ENCODE measurements at places on chromosomes 2 and 18.

DNA sequence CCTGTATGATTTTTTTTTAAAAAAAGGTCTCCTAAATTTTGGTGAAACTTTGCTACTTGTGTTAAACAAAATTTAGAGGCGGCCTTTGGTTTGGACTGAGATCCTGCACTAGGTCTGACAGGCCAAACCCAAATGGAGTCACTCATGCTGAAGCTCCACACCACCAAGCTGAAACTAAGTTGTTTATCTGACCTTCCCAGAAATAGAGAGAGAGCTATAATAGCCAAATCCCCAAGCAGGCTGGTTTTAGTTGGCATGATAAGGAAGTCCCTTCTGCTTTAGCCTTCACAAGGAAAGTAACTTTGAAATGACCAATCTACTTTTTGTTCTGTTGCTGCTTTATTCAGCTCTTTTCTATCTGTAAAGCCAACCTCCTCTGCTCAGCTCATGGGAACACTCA lies 17.1 kb upstream of the THUMPD2 start:
- no peak for DNase-seq

DNA sequence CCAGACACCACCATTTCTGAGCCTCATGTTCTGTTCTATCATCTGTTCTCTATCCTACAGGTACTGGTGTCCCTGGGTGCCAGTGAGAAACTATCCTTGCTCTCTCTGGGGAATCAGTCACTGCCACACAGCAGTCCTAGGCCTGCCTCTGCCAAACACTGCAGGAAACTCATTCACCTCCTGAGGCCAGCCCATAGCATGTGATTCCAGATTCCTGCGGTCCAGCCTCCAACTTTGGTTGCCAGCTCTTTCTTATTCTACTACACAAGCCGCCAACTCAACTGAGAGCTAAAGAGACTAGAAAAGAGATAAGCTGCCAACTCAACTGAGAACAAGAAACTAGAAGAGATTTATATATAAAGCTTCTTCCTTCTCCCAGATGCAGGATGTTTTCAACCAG lies 8.8 kb upstream of the TTLL4 start:
- no peak for DNase-seq

DNA sequence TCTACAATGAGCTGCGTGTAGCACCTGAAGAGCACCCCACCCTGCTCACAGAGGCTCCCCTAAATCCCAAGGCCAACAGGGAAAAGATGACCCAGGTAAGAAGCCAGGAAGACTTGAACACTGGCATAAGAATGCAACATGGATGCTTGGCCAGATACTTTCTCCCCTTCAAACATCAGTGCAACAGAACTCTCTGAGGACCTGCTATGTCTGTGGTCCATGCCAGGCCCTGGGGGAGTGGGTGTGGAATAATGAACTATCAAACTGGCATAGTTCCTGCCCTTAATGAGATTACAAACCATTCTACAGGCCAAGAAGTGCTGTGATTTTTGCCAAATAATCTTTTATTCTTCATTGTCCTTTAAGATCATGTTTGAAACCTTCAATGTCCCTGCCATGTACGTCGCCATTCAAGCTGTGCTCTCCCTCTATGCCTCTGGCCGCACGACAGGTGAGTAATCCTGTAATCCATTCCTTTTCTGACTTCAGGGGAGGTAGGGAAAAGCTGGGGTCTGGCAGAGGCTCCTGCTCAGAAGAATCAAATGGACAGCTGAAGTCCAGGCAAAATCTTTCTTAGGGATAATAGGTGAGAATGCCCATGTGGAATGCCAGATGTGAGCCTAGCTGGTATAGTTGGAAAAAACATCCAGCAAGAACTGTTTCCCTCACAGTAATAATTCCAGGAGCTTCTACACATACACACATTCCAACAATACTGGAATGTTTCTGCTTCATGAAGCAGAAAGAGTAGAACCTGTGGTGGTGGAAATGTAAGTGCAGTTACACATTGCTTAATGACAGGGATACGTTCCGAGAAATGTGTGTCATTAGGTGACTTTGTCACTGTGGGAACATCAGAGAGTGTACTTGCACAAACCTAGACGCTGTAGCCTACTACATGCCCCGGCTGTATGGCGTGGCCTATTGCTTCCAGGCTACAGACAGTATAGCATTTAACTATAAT lies 16.2 kb downstream of the ACTG2 start:
- DNase-seq = no peak

GRCh38 chr18:36589857-36590543 lies 238.8 kb downstream of the TPGS2 start:
- DNase-seq = no peak

DNA sequence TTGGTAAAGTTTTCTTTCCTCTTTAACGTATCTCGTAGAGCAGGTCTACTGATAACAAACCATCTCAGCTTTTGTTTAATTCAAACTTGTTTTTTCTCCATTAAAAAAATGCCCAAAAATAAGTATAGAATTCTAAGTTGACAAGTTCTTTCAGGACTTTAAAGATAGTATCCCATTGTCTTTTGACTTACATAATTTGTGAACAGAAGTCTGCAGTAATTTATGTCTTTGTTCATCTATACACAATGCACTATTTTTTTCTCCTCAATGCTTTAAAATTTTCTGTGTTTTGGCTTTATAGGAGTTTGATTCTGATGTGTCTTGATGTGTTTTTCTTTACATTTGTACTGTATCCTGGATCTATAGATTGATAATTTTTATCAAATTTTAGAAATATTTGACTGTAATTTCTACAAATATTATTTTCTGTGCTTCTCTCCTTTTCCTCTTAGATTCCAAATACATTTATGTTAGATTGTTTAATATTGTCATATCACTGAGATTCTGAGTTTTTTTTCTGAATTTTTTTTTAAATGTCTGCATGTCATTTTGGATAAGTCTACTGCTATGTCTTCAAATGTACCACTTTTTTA lies 143.3 kb downstream of the FTCDNL1 start:
- DNase-seq = no peak

DNA sequence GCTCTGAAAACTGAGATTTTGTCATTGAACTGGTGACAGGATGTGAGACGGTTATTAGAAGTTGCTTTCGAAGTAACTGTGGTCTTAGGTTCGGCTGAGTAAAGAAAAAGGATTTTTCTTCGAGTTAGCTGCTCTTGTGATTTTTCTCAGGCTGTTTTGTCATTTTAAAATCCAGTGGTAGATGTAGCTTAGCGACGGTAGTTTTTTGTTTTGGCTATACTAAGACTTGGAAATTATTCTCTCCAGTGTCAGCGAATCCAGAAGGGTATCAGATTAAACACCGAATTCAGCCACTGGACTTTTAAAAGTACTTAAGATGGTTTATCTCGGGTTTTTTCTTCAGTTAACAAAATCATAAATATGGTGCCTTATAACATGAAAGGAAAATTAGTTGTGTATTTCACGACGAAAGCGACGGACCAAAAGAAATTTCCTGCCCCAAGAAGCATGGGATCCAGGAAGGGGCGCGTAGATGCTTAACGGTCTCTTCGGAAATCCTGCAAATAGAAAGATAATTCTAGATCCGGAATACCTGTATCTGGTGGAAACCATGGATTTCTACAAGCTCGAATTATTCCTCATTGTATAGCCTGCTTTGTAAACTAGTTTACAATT lies 1.2 kb downstream of the SFT2D3 start:
- no peak for DNase-seq

GRCh38 chr2:129803032-129803431 lies 176.4 kb upstream of the RAB6C start:
- DNase-seq = no peak
